Right cardiac atrium (tissue), 5 donors: ENCODE measurements at places on chromosomes 1 and 21. TPM values are rescaled to one million over a fixed set of nuclear protein-coding genes. Genes with fewer than 3 reads are reported as not detected.

OLFML3 gene
- 31.1 TPM for total RNA-seq

CTSK gene
- total RNA-seq = 22.2 TPM

CR1 gene
- 3.0 TPM for total RNA-seq

UBL4B gene
- not detected for total RNA-seq

FABP3 gene
- 2,322 TPM for total RNA-seq

CA6 gene
- not detected for total RNA-seq

TTC34 gene
- 0.63 TPM for total RNA-seq

SPRR4 gene
- total RNA-seq = not detected

WNT3A gene
- not detected for total RNA-seq

EDN2 gene
- total RNA-seq = 0.56 TPM

DNA sequence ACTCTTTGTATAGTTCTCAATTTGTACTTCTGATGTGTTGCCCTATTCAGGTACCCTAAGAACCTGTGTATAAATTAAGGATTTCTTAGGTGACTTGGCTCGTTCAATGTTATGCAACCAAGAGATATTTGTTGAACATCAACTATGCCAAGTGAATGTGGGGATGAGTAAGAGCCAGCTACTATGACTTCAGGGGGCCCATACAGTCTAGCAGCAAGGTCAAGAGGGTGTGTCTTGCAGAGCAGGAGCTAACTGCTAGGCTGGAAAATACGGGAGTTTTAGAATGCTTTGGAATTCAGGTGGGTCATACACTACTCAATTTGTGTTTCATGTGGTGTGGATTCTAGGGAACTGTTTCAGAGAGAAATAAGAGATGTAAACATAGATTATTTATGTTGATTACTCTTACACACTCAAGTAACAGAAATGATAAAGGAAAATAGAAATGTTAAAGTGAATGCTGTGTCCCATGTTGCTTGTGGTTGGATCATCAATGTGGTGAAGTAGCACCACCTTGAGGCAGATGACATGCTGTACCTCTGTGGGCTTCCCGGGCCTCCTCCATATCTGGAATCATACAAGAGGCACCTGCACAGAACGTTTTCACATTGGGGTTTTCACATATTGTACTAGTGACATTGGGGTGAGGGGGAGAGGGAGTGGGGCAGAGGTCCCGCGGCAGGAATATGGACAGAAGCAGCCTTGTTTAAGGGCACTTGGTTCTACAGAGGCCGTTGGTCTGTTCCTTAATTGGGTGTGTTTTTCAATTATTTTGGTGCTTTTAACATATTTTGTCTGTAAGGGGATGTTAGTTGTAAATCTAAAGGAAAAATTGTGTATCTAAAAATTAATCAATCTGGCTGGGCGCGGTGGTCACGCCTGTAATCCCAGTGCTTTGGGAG is 12.4 kb downstream of the ARPC5 start:
- no peak for DNase-seq

DNA sequence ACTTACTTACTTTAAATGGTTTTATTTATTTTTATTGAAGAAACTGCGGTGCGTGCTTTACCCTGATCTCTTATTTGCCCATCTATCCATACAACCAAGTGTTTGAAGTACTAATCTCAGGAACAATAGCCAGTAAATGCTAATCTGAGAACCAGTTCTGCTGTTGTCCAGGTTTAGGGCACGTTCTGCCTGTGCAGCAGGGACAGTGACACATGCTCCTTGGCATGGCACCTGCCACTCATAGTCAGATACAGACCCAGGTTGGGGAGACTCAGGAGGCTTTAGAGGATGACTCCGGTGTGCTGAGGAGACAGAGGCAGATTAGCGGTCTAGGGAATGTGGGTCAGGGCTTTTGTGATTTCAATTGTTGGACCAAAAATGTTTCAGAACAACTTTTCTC is 83.6 kb downstream of the NRIP1 start:
- no peak for DNase-seq

- no peak for DNase-seq
Observed at GRCh38 chr1:32345289-32345827, 9.3 kb upstream of the MARCKSL1 start.

DNA sequence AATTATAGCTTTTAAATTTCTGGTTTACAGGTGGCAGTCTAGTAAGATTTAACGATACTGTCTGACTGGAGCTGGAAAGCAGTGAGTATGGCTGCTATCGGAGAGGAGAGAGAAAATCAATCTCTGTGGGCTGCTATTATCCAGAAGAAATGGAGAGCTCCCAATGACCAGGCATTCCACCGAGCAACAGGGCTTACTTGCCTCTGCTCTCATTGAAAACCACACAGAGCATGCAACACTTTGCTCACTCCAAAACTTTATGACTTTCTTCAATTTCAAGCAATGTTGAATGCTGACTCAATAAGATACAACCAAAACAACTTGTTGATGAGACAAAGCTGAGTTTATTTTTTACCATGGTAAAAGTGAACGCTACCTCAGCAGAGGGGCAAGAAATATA is 337.0 kb upstream of the NCAM2 start:
- no peak for DNase-seq

GRCh38 chr1:74197255-74197654 is 721 bp downstream of the LRRIQ3 start:
- no peak for DNase-seq

GRCh38 chr1:66940981-66941380 is 16.2 kb downstream of the MIER1 start:
- no peak for DNase-seq

DNA sequence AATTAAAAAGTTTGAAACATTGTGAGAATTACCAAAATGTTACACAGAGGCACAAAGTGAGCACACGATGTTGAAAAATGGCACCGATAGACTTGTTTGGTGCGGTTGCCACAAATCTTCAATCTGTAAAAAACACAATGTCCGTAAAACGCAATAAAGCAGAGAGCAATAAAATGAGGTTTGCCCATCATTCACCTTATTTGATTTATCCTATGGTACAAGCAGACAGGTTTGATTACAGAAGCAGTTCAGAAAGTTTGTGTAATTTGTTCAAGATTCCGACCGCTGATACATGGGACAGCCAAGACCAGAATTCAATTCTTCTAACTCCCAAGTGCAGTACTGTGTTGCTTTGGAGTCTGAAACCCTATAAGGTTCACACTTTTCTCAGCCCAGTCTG is 318.3 kb upstream of the PROX1 start:
- no peak for DNase-seq

GRCh38 chr1:1437904-1438376 is 2.5 kb downstream of the VWA1 start:
- DNase-seq = peak; percentile 59

DNA sequence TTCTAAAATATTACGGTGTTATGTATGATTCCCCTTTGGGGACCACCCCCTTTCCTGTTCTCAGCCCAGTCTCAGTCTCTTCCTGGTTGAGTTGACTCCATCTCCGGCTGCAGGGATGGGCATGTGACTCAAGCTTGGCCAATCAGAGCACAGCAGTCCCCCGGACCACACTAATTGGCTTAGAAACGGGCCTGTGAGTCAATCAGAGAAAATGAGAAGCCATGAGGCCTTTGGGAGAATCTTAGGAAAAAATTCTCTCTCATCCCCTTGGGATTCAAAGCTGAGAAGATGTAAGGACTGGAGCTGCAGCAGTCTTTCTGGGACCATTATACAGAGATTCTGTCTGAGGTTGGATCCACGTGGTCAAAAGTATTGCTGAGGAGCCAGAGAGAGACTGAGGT is 10.7 kb upstream of the FHAD1 start:
- DNase-seq = no peak

GRCh38 chr1:7638078-7638477 is 133.0 kb upstream of the VAMP3 start:
- peak; percentile 16 for DNase-seq

- DNase-seq = no peak
Observed at GRCh38 chr21:45021428-45022347, 52.7 kb upstream of the ADARB1 start.

DNA sequence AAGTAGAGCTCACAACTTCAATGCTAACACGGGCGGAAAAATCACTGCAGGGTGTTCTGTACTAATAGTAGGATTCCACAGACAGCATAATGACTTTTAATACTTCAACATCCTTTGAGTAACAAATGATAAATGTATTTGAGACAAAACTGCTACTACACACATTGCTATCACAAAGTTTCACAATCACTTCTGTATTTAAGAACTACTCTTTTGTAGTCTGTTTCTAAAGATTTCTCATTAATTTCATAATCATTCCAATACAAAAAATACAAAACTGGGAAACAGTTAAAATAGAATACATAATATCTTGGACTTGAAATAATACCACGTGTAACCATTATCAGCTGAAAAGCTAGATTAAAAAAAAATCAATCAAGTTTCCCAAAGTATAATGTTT is 2.7 kb downstream of the HMGN1 start:
- no peak for DNase-seq

- no peak for DNase-seq
Observed at GRCh38 chr1:21550866-21551475, 41.7 kb downstream of the ALPL start.

DNA sequence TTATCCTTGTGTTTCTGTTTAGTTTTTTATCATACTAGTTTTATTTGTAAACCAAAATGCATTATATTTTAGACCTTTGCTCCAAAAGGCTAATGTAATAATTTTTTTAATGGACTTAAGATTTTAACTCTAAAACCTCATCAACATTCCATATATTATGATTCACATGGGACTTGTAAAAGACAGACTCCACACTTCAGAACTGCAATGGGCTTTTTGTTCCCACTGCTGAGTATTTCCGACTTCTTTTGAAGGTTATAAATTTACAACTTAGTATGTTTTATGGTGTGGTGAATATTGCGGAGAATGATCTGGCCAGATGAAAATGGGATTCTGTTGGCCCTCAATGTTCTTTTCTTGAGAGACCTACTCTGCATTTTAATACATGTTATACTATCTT is 678.5 kb downstream of the USP25 start:
- no peak for DNase-seq

DNA sequence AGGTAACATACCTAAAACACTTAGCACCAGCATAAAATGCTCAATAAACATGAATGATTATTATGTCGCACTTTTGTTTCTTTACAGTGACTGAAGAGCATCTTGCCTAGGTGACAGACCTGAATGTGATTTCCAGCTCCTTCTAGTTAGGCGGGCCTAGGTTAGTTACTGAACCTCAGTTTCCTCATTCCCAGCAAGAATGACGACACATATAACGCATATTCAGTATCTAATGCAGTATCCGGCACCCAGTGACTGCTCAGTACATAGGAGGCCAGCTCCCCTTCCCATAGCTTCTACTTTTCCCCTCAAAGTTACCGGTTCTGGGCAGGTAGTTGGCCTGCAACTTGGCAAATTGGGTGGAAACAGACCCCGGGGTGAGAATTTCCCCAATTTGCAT is 763 bp downstream of the AUNIP start:
- DNase-seq = no peak

DNA sequence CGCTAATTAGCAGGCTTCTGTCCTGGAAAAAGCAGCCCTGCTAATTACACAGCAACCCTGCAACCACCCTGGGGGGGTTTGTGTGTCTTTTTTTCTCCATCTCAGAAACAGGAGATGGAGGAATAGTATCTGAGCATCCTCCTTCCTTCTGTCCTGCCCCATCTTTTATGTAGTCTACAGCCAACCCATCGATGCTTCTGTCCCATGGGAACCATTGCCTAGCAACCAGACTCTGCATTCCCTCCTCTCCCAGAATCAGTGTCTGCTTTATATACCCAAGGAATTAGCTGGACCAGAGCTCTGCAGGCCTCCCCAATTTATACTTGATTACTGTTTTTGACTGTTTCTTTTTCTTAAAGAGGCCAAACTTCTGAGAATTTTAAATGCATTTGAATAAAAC is 35.1 kb downstream of the LRRC38 start:
- no peak for DNase-seq

GRCh38 chr1:25821630-25822091 is 1.9 kb downstream of the MTFR1L start:
- DNase-seq = peak; percentile 76

GRCh38 chr1:235910357-235911299 is 43.9 kb upstream of the LYST start:
- DNase-seq = no peak

DNA sequence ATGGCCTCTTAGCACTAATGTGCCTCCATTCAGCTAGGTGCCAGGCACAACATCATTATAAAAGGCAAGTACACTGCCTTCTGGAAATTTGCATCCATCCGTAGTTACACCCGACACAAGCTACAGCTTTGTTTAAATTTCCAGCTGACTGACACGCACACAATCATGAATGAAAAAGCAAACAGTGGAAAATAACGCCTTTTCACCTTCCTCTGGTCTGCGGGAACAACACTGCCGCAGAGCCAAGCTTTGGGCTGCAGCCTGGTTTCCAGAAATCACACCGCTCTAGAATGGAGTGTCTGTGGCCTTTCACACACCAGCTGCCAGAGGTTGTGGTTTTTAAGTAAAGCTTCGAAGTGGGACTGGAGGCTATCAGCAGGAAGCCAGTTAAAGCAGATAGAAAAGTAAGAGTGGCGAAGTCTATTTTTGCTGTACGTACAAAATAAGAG is 142.8 kb upstream of the COA6 start:
- no peak for DNase-seq
